GM12878 (cell line): ENCODE measurements at places on chromosomes 16 and 17. TPM values are rescaled to one million over a fixed set of nuclear protein-coding genes. Genes with fewer than 3 reads are reported as not detected.

DNA sequence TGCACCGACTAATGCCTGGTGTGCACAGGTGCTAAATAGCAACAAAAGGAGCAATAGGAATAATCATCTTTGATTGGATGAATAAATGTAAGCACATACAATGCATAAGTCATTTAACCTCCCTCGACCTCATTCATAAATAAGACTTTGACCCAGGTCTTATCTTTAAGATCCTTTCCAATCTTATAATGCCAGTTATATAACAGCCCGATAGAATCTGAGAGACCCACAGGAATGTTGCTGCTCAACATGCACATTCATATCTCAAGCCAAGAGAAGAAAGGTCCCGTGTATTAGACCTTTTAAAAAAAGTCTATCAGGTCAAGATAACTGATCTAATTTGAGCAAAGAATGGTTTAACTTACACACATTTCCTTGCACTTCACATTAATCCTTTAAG lies 146.8 kb upstream of the SOX9 start:
- H3K27me3 ChIP-seq: no peaks in the 10 kb centered on the region
- H3K4me3 ChIP-seq: no peak overlapping the region
- H3K4me1 ChIP-seq: no peaks in the 10 kb centered on the region
- H3K27ac ChIP-seq: no peak overlapping the region
- no peak for DNase-seq
- H3K36me3 ChIP-seq: no peaks in the 10 kb centered on the region

DNA sequence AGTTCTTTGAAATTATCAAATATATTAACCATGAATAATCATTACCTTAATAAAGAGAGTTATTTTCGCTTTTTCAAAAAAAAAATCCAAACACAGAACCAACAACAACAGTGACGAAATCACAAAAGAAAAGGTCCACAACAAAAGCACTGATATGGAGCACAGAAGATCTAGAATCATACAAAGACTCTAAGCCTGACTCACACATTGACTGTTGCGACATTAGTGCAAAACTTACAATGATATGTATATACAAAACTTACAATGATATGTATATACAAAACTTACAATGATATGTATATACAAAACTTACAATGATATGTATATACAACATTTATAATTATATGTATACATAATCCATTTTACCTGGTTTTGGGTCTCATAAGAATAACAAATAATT lies 117.7 kb downstream of the USP22 start:
- DNase-seq: no peak
- no peaks in the 10 kb centered on the region for H3K27me3 ChIP-seq
- H3K4me1 ChIP-seq: no peaks in the 10 kb centered on the region
- no peak overlapping the region for H3K27ac ChIP-seq
- H3K4me3 ChIP-seq: no peak overlapping the region
- no peaks in the 10 kb centered on the region for H3K36me3 ChIP-seq

DNA sequence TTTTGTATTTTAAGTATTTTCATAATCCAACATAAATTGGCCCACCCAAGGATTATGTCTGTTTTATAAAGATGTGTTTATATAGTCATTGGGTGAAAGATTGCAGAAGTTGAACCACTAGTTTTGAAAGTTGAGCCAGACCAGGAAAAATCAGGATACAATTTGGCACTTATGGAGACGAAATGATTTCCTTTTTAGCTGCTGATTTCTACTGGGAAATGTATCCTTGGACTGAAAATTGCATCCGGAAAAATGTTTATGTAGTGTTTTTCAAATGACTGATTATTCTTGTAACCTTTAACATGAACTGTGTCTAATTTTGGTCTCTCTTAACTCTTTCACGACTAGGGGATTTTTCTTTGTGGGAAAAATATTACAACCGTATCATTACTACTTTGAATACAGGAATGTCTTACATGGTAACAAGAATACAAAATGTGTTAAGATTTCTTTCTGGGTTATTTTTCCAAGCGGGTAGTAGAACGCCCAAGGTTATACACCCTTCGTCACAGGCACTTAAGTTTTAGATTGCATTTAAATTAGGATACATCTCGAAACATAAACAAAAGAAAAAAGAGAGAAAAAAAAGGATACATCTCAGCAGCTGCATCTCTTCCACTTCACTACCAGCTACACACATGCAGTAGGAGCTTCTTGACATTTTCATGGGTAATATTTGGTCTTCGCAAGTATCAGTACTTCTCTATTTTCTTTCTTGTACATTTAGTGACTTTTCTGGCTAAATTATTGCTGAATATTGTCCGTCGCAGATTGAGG lies 273.0 kb upstream of the TBX2 start:
- no peak overlapping the region for H3K4me3 ChIP-seq
- H3K4me1 ChIP-seq: no peaks in the 10 kb centered on the region
- H3K27me3 ChIP-seq: no peaks in the 10 kb centered on the region
- no peaks in the 10 kb centered on the region for H3K36me3 ChIP-seq
- DNase-seq: no peak

- H3K36me3 ChIP-seq: no peaks in the 10 kb centered on the region
- H3K4me3 ChIP-seq: peak within 1 kb of the TSS; percentile 73
- H3K27ac ChIP-seq: no peak within 1 kb of the TSS
- peaks cover 25% of the 10 kb centered on the region for H3K4me1 ChIP-seq
- no peaks in the 10 kb centered on the region for H3K27me3 ChIP-seq
- no peak for DNase-seq
Measured at GRCh38 chr16:3020247-3020603, at the start of gene TNFRSF12A. TSS of gene TNFRSF12A (plus strand) at chr16:3020368. CDS start at chr16:3020398, 30 bp downstream.

DNA sequence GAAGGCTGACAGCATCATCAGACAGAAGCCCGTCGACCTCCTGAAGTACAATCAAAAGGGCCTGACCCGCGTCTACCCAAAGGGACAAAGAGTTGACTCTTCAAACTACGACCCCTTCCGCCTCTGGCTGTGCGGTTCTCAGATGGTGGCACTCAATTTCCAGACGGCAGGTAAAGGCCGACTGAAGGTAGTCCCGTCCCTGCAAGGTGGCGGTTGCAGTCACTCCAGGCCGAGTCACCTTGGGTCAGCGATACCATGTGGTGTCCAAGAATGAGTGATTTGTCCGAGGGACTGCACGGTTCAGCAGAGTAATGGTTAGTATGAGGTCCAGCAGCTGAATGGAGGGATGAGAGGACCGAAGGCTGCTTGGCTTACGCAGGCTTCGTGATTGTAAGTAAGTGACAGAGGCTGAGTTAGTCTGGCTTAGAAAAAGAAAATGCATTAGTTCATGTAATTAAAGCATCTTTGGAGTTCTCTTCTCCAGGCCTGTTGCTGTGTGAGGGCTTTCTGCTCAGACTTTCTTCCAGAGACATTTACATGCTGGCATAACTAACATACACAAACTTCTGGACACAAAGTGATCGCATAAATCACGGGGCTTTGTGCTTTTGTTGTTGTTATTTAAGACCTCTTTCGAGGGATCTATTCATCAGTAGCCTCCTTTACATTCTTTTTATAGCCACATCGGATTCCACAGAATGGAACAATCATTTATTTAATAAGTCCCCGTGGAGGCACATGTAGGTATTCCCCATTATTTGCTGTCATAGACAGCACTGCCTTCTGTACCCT lies 74.9 kb downstream of the SDR42E1 start:
- no peaks in the 10 kb centered on the region for H3K4me1 ChIP-seq
- H3K4me3 ChIP-seq: no peak overlapping the region
- H3K27me3 ChIP-seq: no peaks in the 10 kb centered on the region
- H3K36me3 ChIP-seq: peaks cover 56% of the 10 kb centered on the region
- H3K27ac ChIP-seq: no peak overlapping the region

GRCh38 chr17:45225051-45225700 lies 3.5 kb downstream of the FMNL1 start:
- peak overlapping the region; percentile 100 for H3K27ac ChIP-seq
- peak overlapping the region; percentile 89 for H3K4me3 ChIP-seq
- H3K4me1 ChIP-seq: peaks cover 70% of the 10 kb centered on the region
- DNase-seq: no peak
- H3K27me3 ChIP-seq: no peaks in the 10 kb centered on the region

- H3K27me3 ChIP-seq: peaks cover 2% of the 10 kb centered on the region; the same call in 1 of the 2 replicates
- no peak overlapping the region for H3K4me3 ChIP-seq
- no peaks in the 10 kb centered on the region for H3K36me3 ChIP-seq
- H3K4me1 ChIP-seq: no peaks in the 10 kb centered on the region
- H3K27ac ChIP-seq: no peak overlapping the region
Measured at GRCh38 chr17:43976963-43977837, 23.5 kb upstream of the PYY start.

DNA sequence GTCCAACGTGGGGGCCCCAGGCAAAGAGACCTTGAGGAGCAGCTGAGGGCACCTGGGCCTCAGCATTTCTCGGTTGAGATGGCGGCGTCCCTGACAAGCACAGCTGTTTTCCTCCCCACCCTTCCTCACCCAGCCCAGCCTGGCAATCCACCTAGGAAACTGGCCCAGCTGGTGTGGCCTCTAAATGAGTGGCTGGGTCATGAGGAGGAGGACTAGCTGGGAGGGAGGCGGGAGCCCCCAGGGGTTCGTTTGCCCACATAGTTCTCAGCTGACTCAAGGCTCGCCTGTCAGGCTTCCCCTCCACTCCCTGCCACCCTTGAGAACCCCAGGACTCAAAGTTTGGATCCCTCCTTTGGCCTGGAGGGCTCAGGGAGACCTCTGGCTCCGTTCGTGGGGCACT lies 5.9 kb downstream of the RNF222 start:
- H3K4me1 ChIP-seq: no peaks in the 10 kb centered on the region
- no peak overlapping the region for H3K4me3 ChIP-seq
- H3K36me3 ChIP-seq: no peaks in the 10 kb centered on the region
- H3K27ac ChIP-seq: no peak overlapping the region
- H3K27me3 ChIP-seq: no peaks in the 10 kb centered on the region
- DNase-seq: no peak

DNA sequence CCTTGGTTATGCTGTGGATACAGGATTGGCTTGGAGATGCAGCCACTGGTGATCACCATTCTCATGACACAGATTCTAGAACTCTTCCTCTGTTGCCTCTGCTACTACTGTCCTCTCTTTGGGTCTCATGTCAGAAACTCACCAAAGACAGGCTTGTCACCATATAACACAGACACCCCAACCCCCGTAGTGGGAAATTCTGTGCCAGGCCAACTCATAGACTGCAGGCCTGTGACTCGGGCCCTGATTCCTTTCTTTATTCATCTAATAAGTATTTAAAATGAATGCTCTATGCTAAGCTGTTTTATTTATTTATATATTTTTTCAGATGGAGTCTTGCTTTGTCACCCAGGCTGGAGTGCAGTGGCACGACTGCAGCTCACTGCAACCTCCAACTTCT lies 9.5 kb downstream of the CYB5D2 start:
- no peak overlapping the region for H3K27ac ChIP-seq
- no peaks in the 10 kb centered on the region for H3K4me1 ChIP-seq
- no peak for DNase-seq
- H3K36me3 ChIP-seq: no peaks in the 10 kb centered on the region
- no peak overlapping the region for H3K4me3 ChIP-seq

DNA sequence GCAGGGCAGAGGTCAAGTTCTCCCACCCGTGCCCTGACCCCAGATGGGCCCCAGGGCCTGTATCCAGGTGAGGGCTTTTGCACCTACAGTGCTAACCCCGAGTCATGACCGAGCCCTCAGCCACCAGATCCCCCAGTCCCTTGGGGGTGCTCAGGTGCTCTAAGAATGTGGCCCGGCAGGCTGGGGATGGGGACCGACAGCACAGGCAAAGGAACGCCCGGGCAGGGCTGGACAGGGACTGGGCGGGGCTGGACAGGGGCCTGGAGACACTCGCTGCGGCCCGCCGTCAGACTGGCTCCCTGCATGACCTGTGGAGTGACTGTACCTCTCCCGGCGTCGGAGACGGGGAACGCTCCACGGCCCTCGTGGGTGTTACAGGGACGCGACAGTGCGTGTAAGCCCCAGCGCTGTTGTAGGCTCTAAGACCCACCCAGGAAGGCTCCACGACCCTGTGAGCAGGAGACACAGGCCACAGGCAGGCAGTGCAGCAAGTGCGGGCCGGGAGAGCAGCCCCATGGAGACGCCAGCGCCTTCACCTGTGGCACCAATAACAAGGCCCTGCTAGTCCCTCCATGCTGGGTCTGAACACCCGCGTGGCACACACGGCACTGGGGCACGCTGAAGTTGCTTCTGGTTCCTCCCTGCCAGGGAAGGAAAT lies 38.8 kb downstream of the CBFA2T3 start:
- no peaks in the 10 kb centered on the region for H3K27me3 ChIP-seq
- no peak overlapping the region; the same call in 1 of the 2 replicates for H3K4me3 ChIP-seq
- H3K4me1 ChIP-seq: peaks cover 43% of the 10 kb centered on the region
- H3K27ac ChIP-seq: no peak overlapping the region
- peaks cover 2% of the 10 kb centered on the region for H3K36me3 ChIP-seq

DNA sequence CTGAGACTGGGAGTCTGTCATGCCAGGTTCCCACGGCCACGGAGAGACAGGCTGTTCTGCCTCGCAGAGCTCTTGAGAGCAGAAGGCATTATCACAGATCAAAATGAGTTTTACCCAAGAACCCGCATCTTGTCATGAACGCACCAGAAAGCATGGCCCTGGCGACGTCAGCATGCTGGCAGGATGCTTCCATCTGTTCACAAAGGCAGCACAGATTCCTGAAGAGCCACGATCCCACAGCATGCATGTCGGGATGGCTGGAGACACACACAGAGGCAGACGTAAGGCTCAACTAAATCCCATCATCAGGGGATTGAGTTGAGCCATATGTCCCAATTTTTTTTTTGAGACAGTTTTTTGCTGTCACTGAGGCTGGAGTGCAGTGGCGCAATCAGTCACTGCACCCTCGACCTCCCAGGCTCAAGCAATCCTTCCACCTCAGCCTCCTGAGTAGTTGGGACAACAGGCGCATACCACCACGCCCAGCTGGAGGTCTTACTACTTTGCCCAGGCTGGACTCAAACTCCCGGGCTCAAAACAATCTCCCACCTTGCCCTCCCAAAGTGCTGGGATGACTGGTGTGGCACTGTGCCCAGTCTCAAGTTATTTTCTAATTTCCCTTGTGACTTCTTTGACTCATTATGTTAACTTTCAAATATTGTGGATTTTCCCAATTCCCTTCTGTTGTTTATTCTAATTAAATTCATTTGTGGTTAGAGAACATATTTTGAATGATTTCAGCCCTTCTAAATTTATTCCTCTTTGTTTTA lies 11.1 kb downstream of the FANCA start:
- no peak overlapping the region for H3K27ac ChIP-seq
- H3K36me3 ChIP-seq: peaks cover 10% of the 10 kb centered on the region
- no peaks in the 10 kb centered on the region for H3K4me1 ChIP-seq
- no peaks in the 10 kb centered on the region for H3K27me3 ChIP-seq

Gene CHAD
- total RNA-seq: not detected in 2 replicates

Gene SEPTIN12
- not detected in 2 replicates for total RNA-seq

Gene MYH1
- total RNA-seq: not detected in 2 replicates

Gene KRT39
- total RNA-seq: not detected in 2 replicates

Gene CACNA1H
- total RNA-seq: 0.19 and 0.54 TPM in 2 replicates
